ENCODE measurements at places on chromosomes 7 and 10.

DNA sequence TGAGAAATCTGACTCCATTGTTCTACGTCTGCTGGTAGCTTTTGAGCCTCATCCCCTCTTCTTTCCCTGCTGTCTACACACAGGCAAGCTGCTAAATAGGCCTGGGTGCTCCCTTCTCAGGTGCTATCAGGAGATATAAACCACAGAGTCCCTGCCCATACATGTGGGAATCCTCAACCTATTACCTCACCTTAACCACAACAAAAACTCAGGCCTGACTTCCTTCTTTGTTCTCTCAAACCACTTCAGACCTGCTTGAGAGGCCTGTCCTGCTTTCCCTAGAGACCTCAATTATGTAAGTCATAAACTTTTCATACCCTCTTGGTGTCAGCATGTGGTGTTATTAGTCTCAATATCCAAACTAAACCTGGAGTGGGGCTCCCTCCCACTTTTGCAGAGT, 75.0 kb upstream of the MAGI2 start:
- H3K4me3 ChIP-seq = no peak overlapping the region
- DNase-seq = no peak
- no peaks in the 10 kb centered on the region for H3K4me1 ChIP-seq
- H3K36me3 ChIP-seq = no peaks in the 10 kb centered on the region

DNA sequence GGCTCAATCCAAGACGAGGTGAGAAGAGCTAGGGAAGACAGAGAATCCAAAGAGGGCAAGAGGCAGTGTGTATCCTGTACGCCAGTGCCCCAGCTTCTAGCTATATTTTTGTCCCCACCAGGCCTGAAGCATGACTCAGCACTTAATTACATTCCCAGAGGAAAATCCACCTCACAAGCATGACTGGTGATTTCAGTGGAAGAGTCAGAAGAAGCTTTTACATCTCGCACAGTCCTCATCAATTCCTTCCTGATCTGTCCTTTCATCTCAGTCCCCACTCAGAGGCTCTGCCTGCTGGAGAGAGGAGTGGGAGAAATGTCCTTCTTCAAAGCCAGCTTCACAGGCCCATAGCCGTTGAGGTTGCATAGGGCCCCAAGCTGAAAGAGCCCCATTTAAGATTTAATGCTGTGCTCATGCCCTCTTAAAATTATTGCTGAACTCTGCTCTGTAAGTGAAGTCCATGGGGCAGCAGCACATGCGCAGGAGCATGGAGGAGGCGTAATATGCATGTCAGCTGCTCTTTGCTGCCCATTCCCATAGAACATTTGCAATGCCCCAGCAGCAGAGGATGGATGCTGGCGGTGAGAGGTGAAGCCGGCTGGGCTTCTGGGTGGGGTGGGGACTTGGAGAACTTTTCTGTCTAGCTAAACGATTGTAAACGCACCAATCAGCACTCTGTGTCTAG, 39.0 kb upstream of the AOAH start:
- H3K4me1 ChIP-seq = peaks cover 48% of the 10 kb centered on the region
- DNase-seq = no peak
- H3K27ac ChIP-seq = peak overlapping the region; percentile 89
- H3K4me3 ChIP-seq = no peak overlapping the region
- H3K36me3 ChIP-seq = no peaks in the 10 kb centered on the region

DNA sequence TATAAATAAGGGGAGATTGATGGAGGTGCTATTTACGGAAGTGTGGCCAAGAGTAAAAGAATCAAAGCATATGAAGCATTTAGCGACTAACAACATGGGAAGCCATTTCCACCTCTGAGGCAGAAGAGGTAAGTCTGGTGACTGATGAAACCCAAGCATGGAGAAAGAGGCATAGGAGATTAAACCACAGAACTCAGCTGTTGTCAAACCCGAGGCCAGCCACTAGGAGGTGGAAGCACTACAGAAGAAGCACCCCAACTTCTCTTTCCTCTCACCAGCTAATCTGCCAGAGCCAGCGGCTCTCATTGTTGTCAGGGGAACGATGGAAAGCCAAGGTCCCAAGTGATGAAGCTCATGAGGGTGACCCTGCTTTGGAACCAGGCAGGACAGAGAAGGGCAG, 19.6 kb upstream of the CNTNAP2 start:
- H3K4me3 ChIP-seq = no peak overlapping the region
- no peaks in the 10 kb centered on the region for H3K36me3 ChIP-seq
- no peak for DNase-seq
- H3K27me3 ChIP-seq = no peaks in the 10 kb centered on the region
- no peaks in the 10 kb centered on the region for H3K4me1 ChIP-seq
- no peak overlapping the region for H3K27ac ChIP-seq

DNA sequence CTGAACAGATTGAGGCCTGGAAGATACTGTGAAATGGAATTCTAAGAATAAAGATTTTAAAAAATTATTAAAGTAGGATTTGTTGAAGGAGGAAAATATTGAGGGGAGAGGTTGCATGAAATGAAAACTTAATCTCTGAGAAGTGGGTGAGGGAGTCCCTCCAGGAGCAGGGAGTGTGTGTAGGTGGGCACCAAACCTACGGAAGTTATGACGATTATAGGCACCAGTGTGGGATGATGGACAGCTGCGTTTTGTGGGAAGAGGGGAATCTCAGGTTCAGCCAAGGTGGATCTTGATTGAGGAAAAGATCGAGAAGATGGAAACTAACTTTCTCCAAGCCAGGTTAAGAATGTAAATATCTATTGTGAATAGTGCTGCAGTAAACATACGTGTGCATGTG, 246.4 kb downstream of the CCDC3 start:
- no peaks in the 10 kb centered on the region for H3K36me3 ChIP-seq
- no peaks in the 10 kb centered on the region for H3K27me3 ChIP-seq
- H3K27ac ChIP-seq = no peak overlapping the region
- H3K4me1 ChIP-seq = peaks cover 7% of the 10 kb centered on the region

DNA sequence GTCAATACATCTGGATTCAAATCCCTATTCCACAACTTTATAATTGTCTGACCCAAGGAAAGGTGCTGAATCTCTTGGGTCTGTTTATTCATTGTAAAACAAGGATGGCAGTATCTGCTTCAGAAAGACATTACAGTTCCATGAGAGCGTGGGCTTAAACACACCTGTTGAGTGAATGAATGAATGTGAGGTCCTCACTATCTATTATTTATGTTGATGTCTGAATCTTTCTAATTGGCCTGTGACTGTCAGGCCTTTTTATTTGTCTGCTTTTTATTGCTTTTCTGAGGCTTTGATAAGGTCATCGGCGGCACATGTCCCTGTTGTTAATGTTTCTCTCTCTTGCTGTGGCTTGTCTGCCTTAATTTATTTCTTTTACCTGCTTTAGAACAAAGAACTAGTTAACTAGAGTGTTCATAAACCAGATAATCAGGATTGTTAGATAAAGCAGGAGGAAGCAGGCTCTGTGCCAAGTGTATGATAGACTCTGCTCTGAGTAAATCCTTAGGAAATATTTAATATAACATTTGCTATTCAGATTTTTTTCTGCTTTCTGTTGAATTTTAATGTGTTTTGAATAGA, 42.3 kb upstream of the CYCS start:
- no peak for DNase-seq
- H3K36me3 ChIP-seq = no peaks in the 10 kb centered on the region
- H3K27me3 ChIP-seq = no peaks in the 10 kb centered on the region
- H3K27ac ChIP-seq = no peak overlapping the region

GRCh38 chr10:78715435-78715834, 353.3 kb upstream of the ZMIZ1 start:
- DNase-seq = no peak
- no peaks in the 10 kb centered on the region for H3K36me3 ChIP-seq
- H3K4me1 ChIP-seq = no peaks in the 10 kb centered on the region
- no peak overlapping the region for H3K4me3 ChIP-seq
- no peak overlapping the region for H3K27ac ChIP-seq
- peaks cover 32% of the 10 kb centered on the region for H3K27me3 ChIP-seq

DNA sequence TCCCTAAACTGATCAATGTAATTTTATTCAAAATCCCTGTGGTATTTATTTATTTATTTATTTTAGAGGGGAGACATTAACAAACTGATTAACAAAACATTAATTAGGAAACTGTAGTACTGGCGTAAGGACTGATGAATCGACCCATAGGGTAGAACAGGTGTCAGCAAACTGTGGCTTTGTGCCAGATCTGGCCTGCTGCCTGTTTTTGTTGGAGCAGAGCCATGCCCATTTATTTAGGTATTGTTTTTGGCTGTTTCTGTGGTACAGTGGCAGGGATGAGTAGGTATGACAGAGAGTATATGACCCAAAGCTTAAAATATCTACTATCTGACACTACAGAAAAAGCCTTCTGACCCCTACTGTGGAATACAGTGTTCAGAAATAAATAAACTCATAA, 332.5 kb upstream of the ETV1 start:
- DNase-seq = no peak
- H3K4me1 ChIP-seq = no peaks in the 10 kb centered on the region
- no peaks in the 10 kb centered on the region for H3K36me3 ChIP-seq
- no peak overlapping the region for H3K27ac ChIP-seq
- no peak overlapping the region for H3K4me3 ChIP-seq

DNA sequence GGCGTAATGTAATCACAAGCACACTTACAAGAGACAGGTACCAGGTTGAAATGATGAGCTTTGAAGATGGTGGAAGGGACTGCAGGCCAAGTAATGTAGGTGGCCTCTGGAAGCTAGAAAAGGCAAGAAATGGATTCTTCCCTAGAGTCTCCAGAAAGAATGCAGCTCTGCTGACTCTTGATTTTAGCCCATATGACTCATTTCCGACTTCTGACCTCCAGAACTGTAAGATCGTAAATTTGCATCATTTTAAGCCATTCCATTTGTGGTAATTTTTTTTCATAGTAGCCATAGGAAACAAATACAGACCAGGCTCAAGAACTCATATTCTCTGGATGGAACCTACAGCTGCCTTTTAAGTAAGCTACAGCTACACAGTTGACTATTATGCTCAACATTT, 315.5 kb downstream of the MAGI2 start:
- no peak overlapping the region for H3K27ac ChIP-seq
- no peaks in the 10 kb centered on the region for H3K36me3 ChIP-seq
- no peak overlapping the region for H3K4me3 ChIP-seq
- no peaks in the 10 kb centered on the region for H3K27me3 ChIP-seq
- DNase-seq = no peak

GRCh38 chr7:140197218-140197890, 20.6 kb upstream of the KDM7A start:
- no peak overlapping the region for H3K4me3 ChIP-seq
- peaks cover 16% of the 10 kb centered on the region for H3K4me1 ChIP-seq
- peaks cover 4% of the 10 kb centered on the region for H3K36me3 ChIP-seq
- no peak overlapping the region for H3K27ac ChIP-seq
- no peak for DNase-seq

DNA sequence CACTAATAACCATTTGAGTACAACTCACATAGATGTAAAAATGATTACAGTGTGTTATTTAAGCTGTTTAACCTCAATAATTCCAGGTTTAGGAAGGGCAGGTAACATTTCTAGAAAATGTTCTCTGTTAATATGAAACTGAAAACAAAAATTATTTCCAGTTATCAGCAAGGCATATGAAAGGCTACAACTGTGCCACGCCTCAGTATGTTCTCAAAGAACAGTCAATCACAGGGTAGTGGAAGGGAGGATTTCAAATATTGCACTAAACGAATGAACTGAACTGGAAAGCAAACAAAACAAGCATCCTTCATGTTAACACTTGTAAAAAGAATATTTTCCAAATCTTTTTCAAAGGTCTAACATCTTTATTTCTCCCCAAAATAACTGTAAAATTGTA, 31.3 kb downstream of the ARHGAP19 start:
- no peak for DNase-seq
- no peaks in the 10 kb centered on the region for H3K4me1 ChIP-seq
- H3K4me3 ChIP-seq = no peak overlapping the region
- H3K27ac ChIP-seq = no peak overlapping the region
- no peaks in the 10 kb centered on the region for H3K36me3 ChIP-seq

DNA sequence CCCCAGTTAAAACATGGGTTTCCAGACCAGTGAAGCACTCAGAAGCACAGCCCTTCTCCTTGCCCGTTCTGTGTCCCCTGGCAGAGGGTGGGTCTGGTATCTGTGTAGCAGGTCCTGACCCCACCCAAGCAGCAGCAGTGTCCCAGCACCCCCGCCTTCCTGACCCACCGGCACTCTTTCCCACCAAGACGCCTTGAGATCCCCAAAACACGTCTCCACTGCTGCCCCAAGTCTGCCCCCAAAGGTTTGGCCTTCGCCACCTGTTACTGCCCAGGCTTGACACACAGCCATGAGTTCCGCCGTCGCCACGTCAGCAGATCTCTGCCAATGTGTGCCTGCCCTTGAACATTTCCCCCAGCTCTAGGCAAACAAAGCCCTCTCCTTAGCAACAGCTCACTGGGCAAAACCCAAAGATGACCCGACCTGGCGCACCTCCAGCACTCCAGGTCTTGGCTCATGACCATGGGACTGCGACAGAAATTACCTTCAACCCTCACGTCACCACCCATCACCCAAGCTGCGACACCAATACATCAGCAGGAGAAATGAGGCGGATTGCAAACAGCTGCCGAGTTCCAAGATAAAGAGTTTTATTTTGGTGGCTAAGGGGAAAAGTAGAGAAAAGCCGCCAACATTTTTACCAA, 75.6 kb downstream of the CTBP2 start:
- H3K4me1 ChIP-seq = peaks cover 64% of the 10 kb centered on the region
- no peaks in the 10 kb centered on the region for H3K36me3 ChIP-seq
- peak overlapping the region; percentile 49 for H3K27ac ChIP-seq
- no peak for DNase-seq
- H3K27me3 ChIP-seq = no peaks in the 10 kb centered on the region

- no peaks in the 10 kb centered on the region for H3K27me3 ChIP-seq
- no peak overlapping the region for H3K27ac ChIP-seq
- peaks cover 4% of the 10 kb centered on the region for H3K4me1 ChIP-seq
- no peak for DNase-seq
- peaks cover 24% of the 10 kb centered on the region for H3K36me3 ChIP-seq
- no peak overlapping the region for H3K4me3 ChIP-seq
Measured at GRCh38 chr7:11026452-11027359, 53.0 kb downstream of the PHF14 start.

GRCh38 chr7:26171601-26172000, 19.6 kb downstream of the NFE2L3 start:
- H3K27me3 ChIP-seq = no peaks in the 10 kb centered on the region
- peaks cover 22% of the 10 kb centered on the region for H3K36me3 ChIP-seq
- DNase-seq = no peak

- no peak overlapping the region for H3K4me3 ChIP-seq
- no peaks in the 10 kb centered on the region for H3K36me3 ChIP-seq
- DNase-seq = no peak
- no peak overlapping the region for H3K27ac ChIP-seq
- H3K27me3 ChIP-seq = peaks cover 17% of the 10 kb centered on the region
- no peaks in the 10 kb centered on the region for H3K4me1 ChIP-seq
Measured at GRCh38 chr10:34858003-34858402, 42.9 kb upstream of the PARD3 start.

- H3K27me3 ChIP-seq = no peaks in the 10 kb centered on the region
- no peak overlapping the region for H3K4me3 ChIP-seq
- H3K36me3 ChIP-seq = no peaks in the 10 kb centered on the region
- no peak for DNase-seq
Measured at GRCh38 chr7:53607961-53608360, 572.5 kb downstream of the POM121L12 start.

- peak overlapping the region; percentile 67 for H3K27ac ChIP-seq
- H3K36me3 ChIP-seq = peaks cover 5% of the 10 kb centered on the region
- peaks cover 27% of the 10 kb centered on the region for H3K4me1 ChIP-seq
- H3K4me3 ChIP-seq = peak overlapping the region; percentile 7
- no peaks in the 10 kb centered on the region for H3K27me3 ChIP-seq
Measured at GRCh38 chr10:110137142-110137545, 70.3 kb upstream of the MXI1 start.
